ENCODE measurements at places on chromosomes 7 and 10.

DNA sequence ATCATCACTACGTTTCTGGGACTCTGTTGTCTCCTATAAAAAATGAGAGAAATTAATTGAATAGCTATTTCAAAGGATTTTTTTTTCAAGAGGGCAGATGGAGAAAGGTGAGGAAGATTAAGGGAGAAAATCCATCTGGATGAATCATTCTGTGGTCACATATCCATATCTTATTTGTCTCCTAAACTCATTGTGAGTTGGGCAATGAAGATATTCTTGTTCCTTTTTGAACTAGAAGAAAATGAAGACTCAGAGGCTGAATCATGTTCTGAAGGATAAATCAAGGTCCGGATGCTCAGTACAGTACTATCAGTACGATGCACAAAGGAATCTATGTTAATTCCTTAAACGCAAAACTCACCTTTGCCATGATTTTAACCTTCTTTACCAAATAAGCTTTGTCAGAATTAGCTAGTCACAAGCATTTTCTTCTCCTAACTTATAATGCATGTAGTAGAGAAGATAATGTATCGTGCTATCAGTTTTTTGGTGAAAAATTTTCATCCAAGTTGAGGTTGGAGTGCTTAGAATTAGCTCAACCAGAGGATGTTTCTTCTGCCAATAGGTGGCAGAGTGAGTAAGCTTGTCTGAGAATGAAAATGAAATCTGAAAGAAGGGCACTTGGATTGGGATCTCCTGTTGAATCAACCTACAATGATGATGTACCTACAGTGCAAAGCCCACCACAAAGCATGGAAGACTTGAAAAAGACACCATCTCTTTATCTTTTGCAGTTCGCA is 446.9 kb downstream of the KIF20B start:
- no peak for DNase-seq

- no peak for DNase-seq
Observed at GRCh38 chr10:23015021-23015707, 80.2 kb upstream of the MSRB2 start.

DNA sequence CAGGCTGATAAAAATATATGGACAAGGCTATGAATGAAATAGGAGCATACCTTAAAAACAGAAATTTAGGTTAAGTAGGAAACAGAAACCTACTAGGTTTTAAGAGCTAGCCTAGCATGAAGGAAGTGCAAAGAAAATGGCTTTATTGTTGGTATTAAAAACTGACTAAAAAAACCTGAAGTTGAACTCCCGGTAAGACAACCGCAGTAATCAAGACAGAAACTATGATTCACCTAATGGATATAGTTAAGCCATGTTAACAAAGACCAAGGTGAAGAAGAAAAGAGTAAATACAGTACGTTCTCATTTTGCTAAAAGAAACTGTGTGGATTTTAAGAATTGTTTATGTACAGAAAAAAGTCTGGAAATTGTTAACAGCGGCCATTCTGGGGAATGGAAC is 2.5 kb downstream of the RTKN2 start:
- DNase-seq: no peak

GRCh38 chr10:21257919-21258318 is 267.6 kb downstream of the SKIDA1 start:
- no peak for DNase-seq

- no peak for DNase-seq
Observed at GRCh38 chr10:95536894-95537541, 24.2 kb downstream of the SORBS1 start.

GRCh38 chr10:104415526-104416165 is 62.0 kb downstream of the CFAP58 start:
- no peak for DNase-seq

DNA sequence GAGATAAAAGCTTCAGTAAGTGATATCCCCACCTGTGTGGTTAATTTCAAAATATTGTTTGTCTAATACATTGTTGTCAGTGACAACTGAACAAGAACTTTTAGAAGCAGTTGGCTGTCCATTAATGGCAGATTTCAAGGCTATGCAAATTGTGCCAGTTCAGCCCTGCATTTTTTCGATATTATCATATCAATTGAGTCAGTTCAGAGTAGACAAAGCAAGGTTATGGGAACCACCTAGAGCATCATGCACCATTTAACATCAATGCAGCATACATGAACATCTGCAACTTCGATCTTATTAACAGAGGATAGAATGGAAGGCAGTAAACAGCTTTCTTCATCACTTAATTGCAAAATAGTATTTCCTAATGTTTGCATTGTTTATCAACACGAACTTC is 180.7 kb upstream of the KAT6B start:
- DNase-seq: no peak

- DNase-seq: no peak
Observed at GRCh38 chr7:428387-428786, 91.3 kb downstream of the PDGFA start.

GRCh38 chr10:119355930-119356329 is 148.6 kb downstream of the GRK5 start:
- no peak for DNase-seq

Measured in stimulated activated CD8-positive, alpha-beta memory T cell treated with anti-CD3 and anti-CD28 coated beads, Interleukin-4, amount 100 ng/mL, for 1 hour (primary cell).